ENCODE measurements at places on chromosomes 4 and X.

DNA sequence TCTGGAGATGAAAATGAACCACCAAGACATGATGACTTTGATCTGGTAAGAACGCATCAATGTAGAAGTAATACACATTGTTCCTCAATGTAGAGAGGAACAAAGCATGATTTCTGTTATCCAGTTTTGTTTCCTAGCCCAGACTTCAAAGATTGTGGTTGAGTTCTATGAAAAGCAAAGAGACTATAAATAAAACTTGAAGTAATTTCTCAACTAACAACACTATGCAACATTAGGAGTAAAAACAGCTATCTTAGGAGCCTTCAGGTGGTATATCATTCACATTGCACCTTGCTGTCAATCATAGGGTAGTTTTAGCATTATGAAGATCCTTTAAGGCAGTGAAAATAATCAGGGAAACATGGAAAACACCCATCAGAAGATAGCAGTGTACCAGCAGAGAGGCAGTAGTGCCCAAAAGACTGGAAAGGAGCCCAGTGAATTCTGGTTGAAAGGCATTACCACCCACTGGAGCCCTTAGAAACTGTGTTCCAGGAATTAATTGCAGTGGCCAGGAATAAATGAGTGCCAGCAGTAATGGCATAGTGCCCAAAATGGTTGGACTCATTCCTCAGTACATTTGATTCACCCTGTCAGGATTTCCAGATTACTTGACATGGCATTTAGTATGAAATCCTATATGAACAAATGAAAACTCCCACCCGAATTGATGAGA is 300.7 kb upstream of the CXXC4 start:
- no peak for DNase-seq

- DNase-seq: no peak
Measured at GRCh38 chrX:153214934-153215333, 35.9 kb downstream of the MAGEA1 start.

DNA sequence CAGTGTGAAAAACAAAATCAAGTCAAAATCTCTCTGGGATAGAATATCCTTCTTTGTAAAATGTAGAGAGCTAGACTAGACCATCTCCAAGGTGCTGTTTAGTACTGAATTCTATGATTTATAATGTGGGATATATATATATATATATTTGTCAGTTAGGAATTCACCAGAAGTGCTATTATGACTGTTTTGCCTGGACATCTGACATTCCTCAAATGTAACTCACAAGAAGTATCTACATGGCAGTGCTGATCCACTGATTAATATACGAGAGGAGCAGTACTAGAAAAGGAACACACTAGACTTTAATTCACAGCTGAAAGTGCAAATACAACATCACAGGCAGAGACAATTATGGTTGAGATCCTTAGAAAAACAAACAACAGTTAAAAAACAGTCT is 208.9 kb downstream of the GBA3 start:
- no peak for DNase-seq

GRCh38 chr4:88675543-88675942 is 22.1 kb downstream of the NAP1L5 start:
- DNase-seq: no peak

- DNase-seq: no peak
Measured at GRCh38 chrX:132058975-132059374, 35.9 kb downstream of the STK26 start.

DNA sequence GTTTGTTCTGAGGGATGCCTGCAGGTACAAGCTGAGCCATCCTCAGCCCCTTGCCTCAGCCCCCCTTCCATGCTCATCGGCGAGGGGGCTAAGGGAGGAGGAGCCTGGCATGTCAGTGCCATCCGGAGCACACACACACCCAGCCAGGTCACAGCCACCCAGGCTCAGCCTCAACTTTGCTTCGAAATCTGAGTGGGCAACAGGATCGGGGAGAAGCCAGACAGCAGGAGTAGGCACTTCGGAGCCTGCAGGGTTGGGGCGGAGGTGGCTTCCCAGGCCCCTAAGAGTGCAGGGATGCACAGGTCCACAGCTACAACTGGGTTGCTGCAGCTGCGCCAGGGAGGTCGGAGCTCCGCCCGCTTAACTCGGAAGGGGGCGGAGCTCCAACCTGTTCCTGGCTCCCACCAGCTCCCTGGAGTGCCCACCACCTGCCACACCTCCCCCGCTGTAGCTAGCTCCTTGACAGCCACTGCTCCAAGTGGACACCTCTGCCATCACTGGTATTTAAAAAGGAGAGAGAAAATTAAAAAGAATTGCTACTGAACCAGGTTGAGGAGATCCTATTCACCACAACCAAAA is 192.9 kb upstream of the GALNT7 start:
- no peak for DNase-seq

DNA sequence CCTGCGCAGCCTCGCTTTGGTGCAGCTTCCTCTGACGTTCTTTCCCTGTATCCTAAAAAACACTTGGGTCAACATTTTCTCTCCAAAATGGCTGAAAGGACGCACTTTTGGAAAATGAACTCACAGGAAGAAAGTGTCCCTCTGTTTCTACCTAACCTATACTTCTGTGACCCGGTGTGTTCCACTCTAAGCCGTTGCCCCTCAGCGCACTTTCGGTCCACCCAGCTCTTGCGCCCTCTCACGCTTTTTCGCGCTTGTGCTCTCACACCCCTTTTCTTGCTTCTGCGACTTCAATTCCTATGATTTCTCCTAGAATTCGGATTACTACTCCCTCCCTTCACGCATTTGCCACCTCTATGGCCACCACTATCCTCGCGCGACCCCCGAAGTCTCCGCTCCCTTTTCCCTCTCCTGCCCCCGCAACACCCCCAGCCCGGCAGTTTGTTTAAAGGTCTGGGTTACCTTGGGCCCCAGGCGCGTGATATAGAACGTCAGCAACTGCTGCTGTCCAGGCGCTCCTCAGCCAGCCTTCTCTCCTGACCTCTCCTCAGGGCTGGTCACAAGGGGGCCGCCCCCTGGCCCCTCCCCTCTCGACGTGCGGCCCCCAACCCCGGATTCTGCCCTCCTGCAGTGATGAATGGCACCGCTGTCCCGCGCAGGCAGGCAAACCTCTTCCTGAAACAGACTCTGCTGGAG is at the start of gene USP51:
Gene USP51, minus strand, starts transcription at position 535 of the 696 bp plus-strand sequence. CDS start 909 bp downstream, outside the sequence.
- no peak for DNase-seq

GRCh38 chr4:41172786-41173185 is 41.6 kb downstream of the APBB2 start:
- no peak for DNase-seq

DNA sequence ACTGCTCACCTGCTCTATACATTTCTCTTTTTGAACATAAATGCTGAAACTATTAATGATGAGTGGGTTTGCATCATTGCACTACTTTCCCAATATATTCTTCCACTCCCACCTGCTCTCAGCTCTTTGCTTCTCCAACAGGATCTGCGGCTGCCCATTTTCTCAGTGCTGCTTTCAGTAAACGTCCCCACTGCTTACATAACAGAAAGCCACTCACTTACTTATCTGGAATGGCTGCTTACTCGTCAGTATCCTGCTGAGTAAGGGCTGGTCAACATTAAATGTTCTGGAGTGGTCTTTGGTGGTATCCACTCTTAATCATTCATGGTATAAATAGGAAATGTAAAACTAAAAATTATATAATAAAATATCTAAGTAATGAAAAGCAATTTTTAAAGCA is 112.8 kb upstream of the HPF1 start:
- DNase-seq: no peak

- no peak for DNase-seq
Measured at GRCh38 chr4:47374477-47374876, 89.0 kb downstream of the COMMD8 start.

GRCh38 chrX:116449156-116449555 is 12.8 kb downstream of the SLC6A14 start:
- no peak for DNase-seq

DNA sequence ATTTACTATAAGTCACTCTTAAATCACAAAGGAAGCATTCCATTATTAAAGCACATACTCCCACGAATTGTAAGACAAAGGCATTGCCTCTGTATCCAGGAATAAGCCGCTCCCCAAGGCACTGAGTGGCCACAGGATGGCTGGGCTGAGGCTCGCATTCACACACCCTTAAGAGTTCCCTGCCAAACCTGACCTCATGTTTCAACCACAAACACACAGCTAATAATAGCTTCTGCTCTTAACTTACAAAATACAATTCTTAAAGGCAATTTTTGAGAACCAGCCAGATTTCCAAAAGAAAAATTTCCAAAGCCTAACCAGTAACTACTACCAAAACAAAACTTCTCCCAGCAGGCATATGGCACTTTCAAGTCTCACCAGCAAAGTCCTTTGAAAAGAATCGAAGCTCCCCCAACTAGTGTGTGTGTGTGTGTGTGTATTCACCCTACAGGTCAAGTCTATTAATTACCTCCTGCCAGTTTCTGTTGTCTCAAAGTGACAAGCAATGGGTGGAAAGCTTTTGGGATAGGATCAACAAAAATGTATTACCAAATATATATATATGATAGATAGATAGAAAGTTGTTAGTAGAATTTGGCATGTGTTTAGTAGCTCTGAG is 36.0 kb downstream of the ARHGAP6 start:
- DNase-seq: no peak

GRCh38 chrX:45815441-45815840 is 614.8 kb upstream of the DIPK2B start:
- DNase-seq: no peak

DNA sequence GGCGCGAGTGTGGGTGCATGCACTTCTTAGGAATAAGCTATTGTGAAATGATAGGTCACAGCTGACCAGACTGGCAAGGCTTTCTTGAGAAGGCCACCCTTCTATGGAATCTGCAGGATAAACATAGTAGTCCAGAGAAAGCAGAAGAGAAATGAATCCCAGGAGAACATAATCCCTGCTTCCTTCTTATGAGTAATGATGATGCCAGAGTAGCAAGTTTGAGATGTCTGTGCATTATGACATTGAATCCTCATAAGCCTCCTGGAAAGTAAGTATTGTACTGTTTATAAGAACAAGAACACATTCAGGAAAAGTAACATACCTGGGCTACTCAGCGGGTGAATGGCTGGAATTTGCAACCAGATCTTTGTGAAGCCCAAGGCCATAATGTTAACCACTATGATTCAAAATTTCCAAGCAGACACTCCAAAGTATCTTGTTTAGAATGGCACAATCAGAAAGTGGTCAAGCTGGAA is 272.1 kb upstream of the HS3ST1 start:
- no peak for DNase-seq

GRCh38 chrX:5051831-5052491 is 1176.7 kb downstream of the NLGN4X start:
- DNase-seq: no peak

All from CD4-positive, alpha-beta T cell treated with Interleukin-15 for 4 hours (primary cell).